M059J (cell line): ENCODE measurements at places on chromosomes 6 and 20. TPM values are rescaled to one million over a fixed set of nuclear protein-coding genes. Genes with fewer than 3 reads are reported as not detected.

CRISP3 gene
- not detected in 2 replicates for total RNA-seq

MYBL2 gene
- total RNA-seq, result 51.2 and 69.4 TPM in 2 replicates

PPP1R16B gene
- not detected in 2 replicates for total RNA-seq

TSBP1 gene
- not detected in 2 replicates for total RNA-seq

GRCh38 chr6:98925831-98926230, 21.9 kb downstream of the FBXL4 start:
- DNase-seq, result no peak

DNA sequence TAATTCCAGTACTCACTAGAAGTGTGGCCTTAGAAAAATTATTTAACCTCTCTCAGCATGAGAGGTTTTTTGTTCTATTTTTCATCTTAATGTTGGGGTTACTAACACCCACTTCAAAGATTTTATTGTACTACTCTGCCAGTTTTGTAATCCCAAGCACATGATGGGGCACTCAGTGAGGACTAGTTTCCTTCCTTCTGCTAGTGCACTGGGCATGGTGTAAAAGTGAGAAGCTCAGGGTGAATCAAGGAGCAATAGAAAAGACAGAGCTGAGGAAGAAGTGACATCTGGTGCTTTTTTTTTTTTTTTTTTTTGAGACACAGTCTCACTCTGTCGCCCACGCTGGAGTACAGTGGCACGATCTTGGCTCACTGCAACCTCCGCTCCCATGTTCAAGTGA, 439.4 kb upstream of the ARID1B start:
- no peak for DNase-seq

DNA sequence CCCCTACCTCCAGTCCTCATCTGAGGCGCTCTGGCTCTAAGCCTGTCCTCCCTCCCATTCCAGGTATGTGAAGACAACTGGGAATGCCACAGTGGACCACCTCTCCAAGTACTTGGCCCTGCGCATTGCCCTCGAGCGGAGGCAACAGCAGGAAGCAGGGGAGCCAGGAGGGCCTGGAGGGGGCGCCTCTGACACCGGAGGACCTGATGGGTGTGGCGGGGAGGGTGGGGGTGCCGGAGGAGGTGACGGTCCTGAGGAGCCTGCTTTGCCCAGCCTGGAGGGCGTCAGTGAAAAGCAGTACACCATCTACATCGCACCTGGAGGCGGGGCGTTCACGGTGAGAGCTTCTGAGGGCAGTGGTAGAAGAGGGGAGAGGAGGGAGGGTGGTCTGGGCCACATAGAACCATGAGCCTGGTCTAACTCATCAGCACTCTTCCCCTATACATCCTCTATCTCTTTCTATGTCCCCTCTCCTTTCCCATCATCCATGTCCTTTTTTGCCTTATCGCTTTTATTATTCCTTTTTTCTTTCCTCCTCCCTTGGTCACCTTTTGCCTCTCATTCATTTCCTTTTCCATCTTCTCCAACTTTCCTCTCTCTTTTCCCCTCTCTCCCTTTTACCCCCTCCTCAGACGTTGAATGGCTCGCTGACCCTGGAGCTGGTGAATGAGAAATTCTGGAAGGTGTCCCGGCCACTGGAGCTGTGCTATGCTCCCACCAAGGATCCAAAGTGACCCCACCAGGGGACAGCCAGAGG, 3.5 kb downstream of the RING1 start:
- DNase-seq, result no peak

DNA sequence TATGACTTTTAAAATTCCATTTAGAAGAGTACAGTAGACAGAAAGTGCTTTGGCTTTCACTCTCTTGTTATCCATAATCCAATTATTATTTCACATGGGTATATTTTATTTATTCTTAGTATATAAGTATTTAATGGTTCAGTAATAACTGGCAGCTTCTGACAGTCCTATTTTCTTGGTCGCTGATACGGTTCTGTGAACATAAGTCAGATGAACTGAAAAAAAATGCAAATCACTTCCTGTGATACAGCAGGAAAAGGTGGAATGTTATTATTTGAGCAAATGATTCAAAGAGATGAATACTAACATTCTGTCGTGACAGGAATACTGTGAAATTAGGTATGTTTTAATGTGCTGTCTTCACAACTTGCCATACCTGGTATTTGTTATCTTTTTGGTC, 132.3 kb downstream of the ARHGAP18 start:
- DNase-seq, result no peak

DNA sequence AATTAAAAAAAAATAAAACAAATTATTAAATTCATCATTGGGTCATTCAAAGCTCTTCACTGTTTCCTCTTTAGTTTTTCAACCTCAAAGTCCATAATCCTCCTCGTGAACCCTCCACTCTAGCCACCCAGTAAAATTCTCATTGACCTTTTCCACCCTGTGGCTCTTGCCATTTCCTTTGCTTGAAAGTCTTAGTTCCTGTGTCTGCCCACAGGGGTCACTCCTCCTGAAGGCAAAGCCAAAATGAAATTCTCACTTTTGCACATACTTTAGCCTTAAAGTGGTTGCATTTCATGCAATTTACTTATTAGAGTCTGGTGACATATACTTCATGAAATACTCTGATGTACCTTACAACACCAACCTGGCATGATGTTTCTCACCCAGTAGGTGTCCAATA, 263.7 kb downstream of the BMP2 start:
- no peak for DNase-seq

GRCh38 chr6:118198746-118199145, 291.7 kb downstream of the SLC35F1 start:
- no peak for DNase-seq

DNA sequence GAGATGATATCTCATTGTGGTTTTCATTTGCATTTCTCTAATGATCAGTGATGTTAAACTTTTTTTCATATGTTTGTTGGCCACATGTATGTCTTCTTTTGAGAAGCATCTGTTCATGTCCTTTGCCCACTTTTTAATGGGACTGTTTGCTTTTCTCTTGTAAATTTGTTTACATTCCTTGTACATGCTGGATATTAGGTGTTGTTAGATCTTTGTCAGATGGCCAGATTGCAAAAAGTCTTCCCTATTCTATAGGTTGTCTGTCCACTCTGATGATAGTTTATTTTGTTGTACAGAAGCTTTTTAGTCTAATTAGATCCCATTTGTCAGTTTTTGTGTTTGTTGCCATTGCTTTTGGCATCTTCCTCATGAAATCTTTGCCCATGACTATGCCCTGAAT, 172.4 kb downstream of the TBC1D32 start:
- no peak for DNase-seq

GRCh38 chr6:14091339-14091978, 26.1 kb upstream of the CD83 start:
- no peak for DNase-seq

GRCh38 chr6:55819811-55820210, 55.6 kb downstream of the BMP5 start:
- peak; percentile 72 for DNase-seq

DNA sequence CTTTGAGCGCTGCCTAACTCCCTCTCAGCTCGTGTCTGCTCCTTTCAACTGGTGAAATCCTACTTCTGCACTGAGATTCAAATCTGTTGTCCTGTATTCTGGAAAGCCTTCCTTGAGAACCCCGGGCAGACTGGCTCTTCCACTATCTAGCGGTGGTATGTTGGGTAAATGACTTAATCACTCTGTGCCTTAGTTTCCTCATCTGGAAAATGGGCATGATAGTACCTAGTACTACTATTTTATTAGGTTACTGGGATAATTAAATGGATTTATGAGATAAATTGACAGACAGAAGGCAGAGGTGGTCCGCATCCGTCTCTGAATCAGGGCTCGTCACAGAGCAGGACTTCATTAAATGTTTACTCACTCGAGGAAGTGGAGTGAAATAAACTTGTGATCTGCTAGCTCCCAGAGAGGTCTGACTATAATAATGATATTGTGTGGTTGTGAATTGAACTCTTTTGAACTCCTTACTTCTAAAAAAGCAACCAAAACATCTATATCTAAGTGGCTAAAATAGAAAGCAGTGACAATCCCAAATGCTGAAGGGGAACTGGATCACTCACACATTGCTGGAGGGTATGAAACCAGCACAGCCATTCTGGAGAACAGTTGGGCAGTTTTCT, 26.6 kb downstream of the PPP1R16B start:
- no peak for DNase-seq

- peak; percentile 72 for DNase-seq
Observed at GRCh38 chr20:51650685-51651134, 108.2 kb upstream of the NFATC2 start.
